CD4-positive, alpha-beta T cell treated with Interferon alpha-2 for 1 hour (primary cell): ENCODE measurements at places on chromosomes 6 and 20.

- no peak for DNase-seq
Measured at GRCh38 chr6:33769248-33769821, 19.6 kb downstream of the LEMD2 start.

GRCh38 chr6:422433-423054 is 31.0 kb downstream of the IRF4 start:
- no peak for DNase-seq

- DNase-seq, result no peak
Measured at GRCh38 chr6:48505621-48506020, 394.6 kb upstream of the PTCHD4 start.

DNA sequence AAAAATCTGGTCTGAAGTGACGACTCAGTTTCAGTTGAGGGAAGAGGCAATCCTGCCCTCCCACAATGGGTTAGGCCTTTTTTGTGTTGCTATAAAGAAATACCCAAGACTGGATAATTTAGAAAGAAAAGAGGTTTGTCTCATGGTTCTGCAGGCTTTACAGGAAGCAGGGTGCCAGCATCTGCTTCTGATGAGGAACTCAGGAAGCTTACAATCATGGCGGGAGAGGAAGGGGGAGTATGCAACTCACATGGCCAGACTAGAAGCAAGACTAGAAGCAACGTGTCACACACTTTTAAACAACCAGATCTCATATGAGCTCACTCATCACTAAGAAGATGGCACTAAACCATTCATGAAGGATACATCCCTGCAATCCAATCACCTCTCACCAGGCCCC is 529.3 kb downstream of the KIF16B start:
- DNase-seq, result no peak

GRCh38 chr6:151408858-151409257 is 17.5 kb upstream of the ZBTB2 start:
- DNase-seq, result no peak

GRCh38 chr6:63705707-63706106 is 70.1 kb downstream of the PHF3 start:
- DNase-seq, result no peak
